ENCODE measurements at places on chromosomes 13 and 19. TPM values are rescaled to one million over a fixed set of nuclear protein-coding genes. Genes with fewer than 3 reads are reported as not detected.

- no peak for DNase-seq
Observed at GRCh38 chr19:17020823-17021222, 5.8 kb downstream of the CPAMD8 start.

- peak; percentile 50 for DNase-seq
Observed at GRCh38 chr19:17419154-17419620, 660 bp upstream of the MVB12A start.

DNA sequence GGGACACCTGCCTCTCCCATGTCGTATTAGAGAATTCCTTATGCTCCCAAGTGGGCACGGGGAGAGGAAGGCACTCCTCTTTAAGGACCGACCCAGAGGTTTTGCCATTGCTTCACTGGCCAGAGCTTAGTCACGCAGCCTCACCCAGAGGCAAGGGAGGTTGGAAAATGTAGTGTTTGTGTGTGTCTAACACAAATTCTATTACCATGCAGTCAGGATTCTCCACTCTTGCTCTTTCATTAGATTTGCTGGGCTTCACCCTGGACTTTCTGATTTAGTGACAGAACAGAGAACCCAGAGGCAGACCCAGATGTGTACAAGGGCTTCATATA, 14.6 kb upstream of the NCCRP1 start:
- DNase-seq = peak; percentile 55

DNA sequence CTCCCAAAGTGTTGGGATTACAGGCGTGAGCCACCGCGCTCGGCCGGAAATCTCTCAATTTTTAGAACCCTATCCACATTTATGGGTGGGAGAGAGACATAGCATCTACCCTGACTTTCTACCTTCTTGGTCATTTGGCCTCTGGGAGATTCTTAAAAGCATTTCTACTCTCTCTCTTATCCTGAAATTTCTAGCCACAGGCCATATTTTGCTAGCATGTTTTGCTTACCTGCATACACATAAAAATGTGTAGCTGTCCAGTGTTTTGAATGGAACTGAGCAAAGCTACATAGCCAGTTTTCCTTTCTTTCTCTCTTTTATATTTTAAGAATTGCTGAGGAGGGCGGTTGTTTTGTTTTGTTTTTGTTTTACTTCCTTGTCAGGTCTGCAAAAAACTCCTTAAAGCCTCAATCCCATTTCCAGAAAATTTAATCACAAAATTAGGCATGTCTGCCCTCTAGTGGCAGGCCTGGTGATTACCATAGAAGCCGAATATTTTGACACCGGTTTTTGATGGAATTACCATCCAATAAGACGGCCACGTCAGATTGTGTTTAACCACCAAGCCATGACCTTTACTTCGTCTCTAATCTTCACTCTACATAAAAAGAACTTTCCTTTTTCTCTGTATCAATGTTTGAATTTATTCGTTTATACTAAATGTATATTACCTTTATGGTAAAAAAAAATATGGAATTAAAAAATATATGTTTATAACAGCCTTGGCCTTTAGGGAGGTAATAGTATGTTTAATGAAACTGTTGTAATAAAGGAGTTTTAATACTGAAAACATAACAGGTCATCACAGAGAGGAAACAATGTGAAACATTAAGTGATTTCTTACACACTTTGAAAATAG, 34.4 kb upstream of the OXGR1 start:
- DNase-seq = peak; percentile 64

- peak; percentile 77 for DNase-seq
Observed at GRCh38 chr13:44132710-44133109, 240.9 kb upstream of the SERP2 start.

GRCh38 chr19:21707065-21707464, 60.3 kb downstream of the ZNF100 start:
- no peak for DNase-seq

GRCh38 chr19:35860818-35861639, 4.3 kb downstream of the KIRREL2 start:
- no peak for DNase-seq

DNA sequence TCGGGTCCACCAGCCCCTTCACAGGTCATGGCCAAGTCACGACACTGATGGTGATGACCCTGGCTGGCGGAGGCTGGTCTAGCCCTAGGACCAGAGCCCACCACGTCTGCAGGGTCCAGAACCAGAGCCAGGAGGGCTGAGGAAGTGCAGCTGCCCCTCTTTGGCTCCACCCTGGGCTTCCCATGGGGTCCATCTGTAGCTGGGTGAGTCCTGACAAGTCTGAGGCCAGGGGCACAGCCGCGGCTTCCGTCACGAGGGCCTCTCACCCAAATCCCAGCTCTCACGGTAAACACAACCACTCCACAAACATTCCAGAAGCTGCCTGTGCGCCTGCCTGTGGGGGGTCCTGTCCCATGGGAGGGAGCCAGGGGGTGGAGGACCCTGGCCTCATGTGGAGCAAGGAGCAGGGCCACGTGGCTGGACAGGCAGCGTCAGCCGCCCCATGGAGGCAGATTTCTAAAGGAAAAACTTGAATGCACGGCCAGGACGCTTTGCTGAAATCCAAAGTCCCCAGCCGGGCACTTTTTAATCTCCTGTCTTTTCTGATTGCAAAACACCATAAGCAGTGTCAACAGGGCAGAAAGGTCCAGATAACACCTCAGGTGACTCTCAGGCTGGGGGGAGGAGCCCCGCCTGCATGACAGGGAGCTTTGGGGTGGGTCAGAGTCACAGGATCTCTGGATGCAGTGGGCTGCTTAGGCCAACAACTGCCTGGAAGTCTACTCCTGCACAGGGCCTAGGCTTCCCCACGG, 29.9 kb downstream of the CEBPG start:
- DNase-seq = no peak

DNA sequence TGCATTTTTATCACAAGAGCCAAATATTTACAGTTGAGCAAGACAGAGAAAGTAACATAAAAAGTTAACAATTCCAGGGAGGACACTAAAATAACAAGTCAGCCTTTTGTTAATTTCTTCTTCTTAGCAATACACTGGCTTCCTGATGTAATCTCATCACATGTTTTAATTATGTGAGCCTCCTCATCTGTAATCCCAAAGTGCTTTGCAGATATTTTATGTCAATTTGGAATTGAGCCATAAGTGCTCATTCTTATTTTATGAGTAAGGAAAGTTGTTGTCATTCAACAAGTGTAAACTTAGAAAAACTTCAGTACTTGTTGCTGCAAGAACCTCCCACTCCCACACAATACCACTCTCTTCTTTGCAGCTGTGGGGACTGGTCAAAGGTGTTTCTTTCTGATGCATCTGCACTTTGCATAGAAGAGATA, 223.6 kb downstream of the GPC6 start:
- DNase-seq = peak; percentile 54

DNA sequence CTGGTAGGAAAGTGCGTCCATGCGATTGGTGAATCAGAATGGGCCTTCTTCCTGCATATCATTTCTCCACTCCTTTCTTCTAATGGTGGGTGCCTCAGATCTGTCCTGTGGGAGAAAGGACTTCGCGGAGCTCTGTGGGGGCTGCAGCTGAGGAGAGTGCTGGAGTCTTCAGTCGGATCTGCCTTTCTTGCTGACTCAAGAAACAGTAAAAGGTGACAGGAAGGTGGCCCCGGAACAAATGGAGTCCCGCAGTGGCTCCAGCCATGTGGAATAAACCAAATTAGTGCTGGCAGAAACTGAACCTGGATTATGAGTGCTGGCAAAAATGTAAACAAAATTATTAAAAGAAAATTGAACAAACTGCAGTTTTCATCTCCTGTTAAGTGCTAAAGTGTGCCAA, 15.1 kb upstream of the GAS6 start:
- DNase-seq = no peak

GRCh38 chr19:49795615-49796014, 17.5 kb downstream of the FUZ start:
- no peak for DNase-seq

- DNase-seq = no peak
Observed at GRCh38 chr13:110428313-110428712, 121.2 kb downstream of the COL4A2 start.

GRCh38 chr19:44664976-44665375, 6.3 kb upstream of the CEACAM19 start:
- no peak for DNase-seq

- DNase-seq = no peak
Observed at GRCh38 chr13:92592757-92593156, 633.9 kb upstream of the GPC6 start.

GRCh38 chr13:57925250-57925649, 293.7 kb downstream of the PCDH17 start:
- DNase-seq = no peak

DNA sequence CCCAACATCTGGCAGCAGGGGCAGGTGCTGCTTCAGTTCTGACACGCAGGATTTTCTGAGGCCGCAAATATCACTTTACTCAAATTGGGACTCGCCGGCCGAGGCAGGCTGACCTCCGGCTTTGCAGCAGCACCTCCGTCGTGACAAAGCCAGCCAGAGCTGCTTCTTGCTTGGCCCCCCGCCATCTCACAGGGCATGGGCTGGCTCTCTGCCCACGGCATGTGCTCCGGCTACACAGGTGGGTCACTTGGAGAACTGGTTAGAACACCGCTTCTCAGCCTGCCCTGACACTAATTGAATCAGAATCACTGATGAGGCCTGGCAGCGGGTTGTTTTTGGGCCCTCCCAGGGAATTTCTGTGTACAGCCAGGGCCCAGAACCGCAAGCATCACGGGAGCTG, 112.3 kb downstream of the SLC7A1 start:
- no peak for DNase-seq

GRCh38 chr19:54882758-54883157, 8.7 kb downstream of the FCAR start:
- no peak for DNase-seq

DNA sequence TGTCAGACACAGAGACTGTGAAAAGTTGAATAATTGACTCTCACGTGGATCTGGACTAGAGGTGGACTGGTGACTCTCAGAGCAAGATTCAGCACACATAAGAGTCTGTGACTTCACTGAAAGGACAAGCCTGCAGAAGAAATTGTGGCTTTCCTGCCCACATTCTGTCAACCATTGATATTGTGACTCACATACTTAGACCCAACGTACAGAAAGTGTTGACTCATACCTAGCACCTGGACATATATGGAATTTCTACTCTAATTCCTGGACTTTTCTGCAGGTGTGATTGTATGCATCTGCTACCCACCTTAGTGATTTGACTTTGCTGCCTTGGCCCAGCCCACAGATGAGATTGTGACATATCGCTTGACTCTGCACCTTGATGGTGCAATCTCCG, 15.6 kb upstream of the ZNF730 start:
- no peak for DNase-seq

MBD3L2 gene
- not detected for total RNA-seq

MISP3 gene
- 1.3 TPM for total RNA-seq

GJB2 gene
- total RNA-seq = 0.11 TPM

PCSK4 gene
- 0.13 TPM for total RNA-seq

DNAJC15 gene
- 9.2 TPM for total RNA-seq

ZNF471 gene
- 4.7 TPM for total RNA-seq

ZSCAN4 gene
- total RNA-seq = not detected

LRRC25 gene
- not detected for total RNA-seq

C1QTNF9B gene
- not detected for total RNA-seq

CLEC17A gene
- total RNA-seq = not detected

NOTCH3 gene
- total RNA-seq = 66.9 TPM

FDX2 gene
- total RNA-seq = 50.2 TPM

CAMSAP3 gene
- not detected for total RNA-seq
